Activated CD4-positive, alpha-beta memory T cell treated with anti-CD3 and anti-CD28 coated beads, Interleukin-2, amount 10 ng/mL, durations not matched to agents 7 days and 5 days (primary cell): ENCODE measurements at places on chromosomes 1 and 21.
A peak's percentile ranks its signal among the peaks of the same experiment; 100 is the strongest.

- DNase-seq: no peak
Observed at GRCh38 chr1:3368711-3369445, 85.6 kb upstream of the ARHGEF16 start.

- DNase-seq: no peak
Observed at GRCh38 chr1:184362876-184363275, 24.0 kb upstream of the C1orf21 start.

DNA sequence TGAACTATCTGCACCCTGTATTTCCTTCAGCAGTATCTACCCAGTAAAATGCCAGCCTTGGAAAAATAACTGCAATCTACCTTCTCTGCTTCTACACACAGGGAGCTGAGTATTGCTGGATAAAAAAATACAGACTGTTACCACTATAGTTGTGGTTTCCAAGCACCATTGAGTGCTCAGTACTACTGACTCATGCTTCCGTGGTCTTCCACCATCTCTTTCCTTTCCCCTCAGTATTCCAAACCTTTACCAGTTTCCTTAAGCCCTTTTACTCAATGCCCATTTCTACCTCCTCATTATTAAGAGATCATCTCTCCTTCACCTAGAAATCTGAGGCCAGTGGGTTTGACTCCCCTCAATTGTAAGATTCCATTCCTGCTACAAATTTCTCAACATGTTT is 23.8 kb downstream of the GLMN start:
- DNase-seq: no peak

GRCh38 chr1:103107741-103108375 is 464 bp downstream of the COL11A1 start:
- no peak for DNase-seq

- DNase-seq: no peak
Observed at GRCh38 chr1:179077396-179077795, 4.5 kb upstream of the TOR3A start.

DNA sequence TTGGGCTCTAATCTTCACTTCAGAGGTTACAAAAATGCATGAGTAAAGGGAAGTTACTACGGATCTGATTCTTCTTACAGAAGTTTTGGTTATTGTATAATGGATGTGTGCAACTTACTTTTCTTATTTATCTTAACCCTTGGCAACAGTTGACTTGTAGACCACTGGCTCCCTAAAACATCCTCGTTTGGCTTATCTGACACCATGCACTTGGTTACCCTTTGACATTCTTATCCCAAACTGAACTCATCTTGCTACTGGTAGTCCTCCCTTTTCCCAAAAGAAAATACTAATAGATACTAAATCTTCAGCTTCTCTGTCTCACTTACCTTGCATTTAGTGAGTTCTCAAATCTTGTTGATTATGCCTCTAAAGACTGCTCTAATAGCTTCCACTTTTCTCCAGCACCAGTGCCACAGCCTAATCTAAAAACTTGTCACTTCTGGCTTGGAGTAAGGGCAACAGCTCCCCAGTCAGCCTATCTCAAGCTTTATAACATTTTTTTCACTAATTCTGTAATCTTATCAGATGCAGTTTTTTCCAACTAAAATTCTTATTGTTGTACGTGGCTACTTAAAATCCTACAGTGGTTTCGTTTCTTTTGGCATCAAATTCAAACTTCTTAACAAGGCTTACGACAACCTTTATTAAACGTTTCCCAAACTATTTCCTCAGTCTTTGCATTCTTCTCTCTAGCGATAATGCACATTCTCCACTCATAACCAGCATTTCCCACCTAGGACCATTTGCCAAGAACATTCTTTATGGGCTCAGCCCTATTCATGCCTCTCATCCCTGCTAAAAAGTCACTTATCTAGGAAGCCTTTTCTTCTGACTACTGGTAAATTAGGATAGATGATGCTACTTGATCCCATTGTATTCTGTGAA is 204.2 kb downstream of the KCNT2 start:
- no peak for DNase-seq

DNA sequence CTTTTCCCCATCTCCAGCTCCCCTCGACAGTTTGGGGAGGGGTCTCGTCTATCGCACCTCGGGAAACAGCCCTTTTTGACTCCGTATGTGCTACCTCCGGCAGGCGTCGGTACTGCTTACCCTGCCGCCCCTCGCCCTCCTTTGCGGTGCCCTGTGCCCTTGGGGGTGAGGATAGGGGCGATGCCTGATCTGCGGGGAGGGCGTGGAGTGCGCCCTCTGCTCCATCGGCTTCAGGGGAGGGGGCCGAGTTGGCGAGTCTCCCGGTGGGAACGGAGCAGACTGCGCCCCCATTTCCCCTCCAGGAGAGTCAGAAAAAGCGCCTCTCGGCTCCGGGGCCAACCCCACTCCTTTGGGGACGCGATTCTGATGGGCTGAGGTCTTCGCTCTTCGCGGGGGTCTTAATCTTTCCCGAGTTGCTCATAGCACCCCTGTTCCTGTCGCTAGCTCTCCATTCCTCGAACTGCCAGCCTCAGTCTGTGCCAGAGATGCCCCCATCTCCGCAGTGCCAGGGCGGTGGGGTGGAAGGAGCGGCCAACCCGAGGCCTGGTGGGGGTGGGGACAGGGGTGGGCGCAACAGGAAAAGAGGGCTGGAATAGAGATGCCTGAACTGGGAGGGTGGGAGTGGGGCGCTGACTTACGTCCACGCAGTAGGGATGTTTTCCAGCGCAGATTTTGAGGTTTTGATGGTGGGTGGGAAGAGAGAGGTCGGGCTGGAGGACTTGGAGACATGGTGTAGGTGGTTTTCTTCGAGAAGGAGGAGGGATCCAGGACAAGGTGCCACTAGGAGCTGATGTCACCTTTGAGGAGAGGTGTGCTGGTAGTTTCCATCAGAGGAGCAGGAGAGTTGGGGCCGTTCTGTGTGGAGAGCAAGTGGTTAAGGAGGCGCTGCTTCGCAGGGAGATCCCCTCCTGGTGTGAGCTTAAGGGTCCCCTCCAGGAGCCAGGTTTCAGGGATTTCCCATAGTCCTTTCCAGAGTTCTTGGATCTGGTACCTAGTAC is 674 bp downstream of the PPFIA4 start:
- DNase-seq: no peak

DNA sequence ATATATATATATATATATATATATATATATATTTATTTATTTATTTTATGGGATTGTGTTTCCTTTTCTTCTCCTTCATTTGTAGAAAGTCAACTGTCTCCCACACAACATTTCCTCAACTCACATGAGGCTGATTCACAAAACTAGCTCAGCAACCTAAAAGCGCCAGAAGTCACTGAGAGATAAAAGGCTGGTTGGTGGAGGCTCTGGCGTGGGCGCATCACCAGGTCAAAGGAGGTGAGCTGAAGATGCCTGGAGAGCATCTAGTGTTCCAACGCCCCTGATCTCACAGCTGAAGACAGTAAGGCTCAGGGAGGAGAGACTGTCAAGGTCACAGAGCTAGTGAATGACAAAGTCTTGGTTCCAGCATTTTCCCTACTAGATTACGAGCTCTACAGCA is 78.0 kb downstream of the HLCS start:
- no peak for DNase-seq

DNA sequence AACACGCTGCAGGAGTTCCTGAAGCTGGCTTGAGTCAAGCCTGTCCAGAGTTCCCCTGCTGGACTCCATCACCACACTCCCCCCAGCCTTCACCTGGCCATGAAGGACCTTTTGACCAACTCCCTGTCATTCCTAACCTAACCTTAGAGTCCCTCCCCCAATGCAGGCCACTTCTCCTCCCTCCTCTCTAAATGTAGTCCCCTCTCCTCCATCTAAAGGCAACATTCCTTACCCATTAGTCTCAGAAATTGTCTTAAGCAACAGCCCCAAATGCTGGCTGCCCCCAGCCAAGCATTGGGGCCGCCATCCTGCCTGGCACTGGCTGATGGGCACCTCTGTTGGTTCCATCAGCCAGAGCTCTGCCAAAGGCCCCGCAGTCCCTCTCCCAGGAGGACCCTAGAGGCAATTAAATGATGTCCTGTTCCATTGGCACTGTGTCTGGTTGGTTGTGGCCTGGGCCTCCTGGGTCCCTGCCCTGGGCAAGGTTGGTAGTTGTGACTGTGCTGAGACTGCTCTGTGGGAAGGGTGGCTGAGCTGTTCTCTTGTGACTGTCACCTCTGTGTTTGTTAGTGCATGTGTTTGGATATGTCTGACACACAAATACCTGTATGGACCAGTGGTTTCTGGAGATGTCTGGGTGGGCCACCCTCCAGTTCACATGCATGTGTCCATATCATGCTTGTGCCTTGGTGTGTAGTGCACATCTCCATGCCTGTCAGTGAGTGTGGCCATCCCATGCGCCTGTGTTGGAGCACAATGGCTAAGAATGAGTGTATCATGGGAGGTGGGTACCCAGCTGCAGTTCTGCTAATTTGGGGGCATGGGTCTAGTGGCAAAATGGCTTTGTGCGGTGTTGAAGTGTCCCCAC is 1.4 kb downstream of the SH3BGRL3 start:
- peak; percentile 26 for DNase-seq

- no peak for DNase-seq
Observed at GRCh38 chr1:22749919-22750684, 39.5 kb downstream of the EPHB2 start.

DNA sequence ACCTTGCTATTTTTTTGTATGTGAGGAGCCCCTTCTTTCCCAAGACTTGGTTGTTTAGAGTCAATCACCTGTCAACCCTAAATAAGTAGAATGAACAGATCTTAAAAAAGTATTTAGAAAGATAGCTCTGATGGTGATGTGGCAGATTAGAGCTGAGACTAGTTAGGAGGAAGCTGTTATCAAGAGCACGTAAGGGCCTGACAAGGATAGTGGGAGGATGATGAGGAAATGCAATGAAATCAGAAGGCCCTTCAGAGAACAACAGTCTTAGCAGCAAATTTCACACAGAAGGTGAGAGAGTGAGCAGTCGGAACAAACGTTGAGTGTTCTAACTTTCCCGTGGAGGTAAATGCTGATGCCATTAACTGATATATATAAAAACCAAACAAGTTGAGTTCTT is 15.9 kb upstream of the S1PR1 start:
- no peak for DNase-seq

DNA sequence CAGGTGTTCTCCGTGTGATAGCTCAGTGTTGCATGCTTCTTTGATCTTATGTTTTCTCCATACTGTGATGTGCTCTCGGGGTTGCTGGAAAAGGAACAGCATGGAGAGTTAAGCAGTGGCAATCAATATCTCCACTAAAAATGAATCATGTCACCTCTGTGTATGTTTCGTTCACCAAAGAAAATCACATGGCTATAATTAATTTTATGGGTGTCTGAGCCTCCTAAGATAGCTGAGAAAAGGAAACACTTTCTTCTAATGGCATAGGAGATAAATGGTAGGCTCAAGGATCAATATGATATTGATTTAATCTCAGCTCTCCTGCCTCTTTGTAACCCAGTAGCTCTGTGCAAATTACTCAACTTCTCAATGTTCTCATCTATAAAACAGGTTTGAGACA is 14.3 kb downstream of the FAM177B start:
- no peak for DNase-seq
